ENCODE measurements at places on chromosomes 1 and 21.

DNA sequence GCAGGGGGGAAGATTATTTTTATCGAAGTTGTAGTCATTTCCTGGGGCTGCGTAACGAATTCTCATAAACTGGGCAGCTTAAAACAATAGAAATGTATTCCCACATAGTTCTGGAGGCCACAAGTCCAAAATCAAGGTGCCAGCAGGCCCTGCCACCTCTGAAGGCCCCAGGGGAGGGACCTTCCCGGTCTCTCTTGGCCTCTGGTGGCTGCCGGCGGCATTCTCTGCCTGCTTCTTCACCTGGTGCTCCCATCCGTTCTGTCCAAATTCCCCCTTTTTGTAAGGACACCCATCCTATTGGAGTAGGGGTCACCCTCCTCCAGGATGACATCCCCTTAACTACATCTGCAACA is 92.8 kb downstream of the PDE9A start:
- no peak for DNase-seq

GRCh38 chr1:8951231-8951630 is 5.6 kb downstream of the CA6 start:
- DNase-seq = no peak

DNA sequence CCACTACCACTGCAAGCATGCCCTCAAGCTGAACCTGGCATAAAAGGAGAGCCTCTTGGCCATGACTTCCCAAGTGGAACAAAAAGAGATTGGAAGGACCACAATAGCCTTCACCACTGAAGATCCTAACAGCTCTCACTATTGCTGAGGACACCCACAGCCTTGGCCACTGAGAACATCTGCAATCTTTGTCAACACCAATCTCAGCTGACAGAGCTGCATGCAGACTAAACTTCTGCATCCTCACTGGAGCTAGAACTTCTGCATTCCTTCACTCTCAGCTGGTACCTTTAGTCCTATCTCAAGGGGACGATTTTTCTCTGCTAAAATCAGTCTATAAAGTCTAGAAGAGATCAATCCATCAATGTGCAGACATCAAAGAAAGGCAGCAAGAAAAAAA is 8.3 kb upstream of the FCRL2 start:
- DNase-seq = no peak

DNA sequence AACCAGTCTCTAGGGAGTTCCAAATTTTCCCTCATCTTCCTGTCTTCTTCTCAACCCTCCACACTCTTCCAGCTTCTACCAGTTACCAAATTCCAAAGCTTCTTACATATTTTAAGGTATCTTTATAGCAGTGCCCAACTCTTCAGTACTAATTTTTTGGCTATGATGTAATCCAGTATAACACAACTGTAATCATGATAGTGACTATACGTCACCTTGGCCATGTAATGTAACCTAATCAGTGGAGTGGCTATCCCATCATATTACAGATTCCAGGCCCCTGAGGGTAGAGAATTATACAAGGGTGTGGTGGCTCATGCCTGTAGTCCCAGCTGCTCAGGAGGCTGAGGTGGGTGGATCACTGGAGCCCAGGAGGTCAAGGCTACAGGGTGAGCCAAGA is 143.2 kb downstream of the CLEC20A start:
- DNase-seq = no peak

GRCh38 chr1:152444045-152444444 is 30.0 kb upstream of the CRNN start:
- DNase-seq = no peak

DNA sequence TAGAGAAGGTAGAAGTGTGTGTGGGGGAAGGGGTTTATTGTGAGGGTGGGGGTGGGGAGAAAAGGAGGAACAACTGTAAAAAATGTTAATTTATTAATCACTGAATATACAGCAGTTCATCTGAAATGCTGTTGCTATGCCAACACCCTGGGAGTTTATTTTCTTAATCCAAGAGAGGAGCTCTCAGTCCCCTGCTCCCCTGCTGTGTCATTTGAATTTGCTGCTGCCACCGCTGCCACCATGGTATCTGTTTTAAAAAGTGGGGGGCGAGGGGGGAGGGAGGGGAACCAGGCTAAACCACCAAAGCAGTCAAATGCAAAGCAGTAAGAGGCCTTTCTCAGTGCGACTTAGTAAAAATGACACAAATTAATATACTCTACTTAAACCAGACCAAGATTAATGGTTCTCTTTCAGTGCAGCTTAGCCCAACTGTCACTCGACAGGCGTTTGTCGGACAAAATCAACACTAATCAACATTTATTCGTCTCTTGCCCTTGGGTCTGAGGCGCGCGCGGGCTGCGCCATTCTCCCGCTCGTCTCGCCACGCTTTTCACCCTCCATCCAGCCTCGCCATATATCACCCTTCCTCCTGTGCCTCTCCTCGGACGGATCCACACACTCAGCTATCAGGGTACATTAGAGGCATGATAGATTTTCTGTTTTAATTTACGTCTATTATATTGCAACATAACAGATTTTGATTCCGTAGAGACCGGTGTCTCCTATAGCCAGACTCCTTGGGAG is 76.2 kb downstream of the PBX1 start:
- no peak for DNase-seq

- no peak for DNase-seq
These were observed 280.4 kb downstream of the SETD4 start for GRCh38 chr21:35779690-35780570.

DNA sequence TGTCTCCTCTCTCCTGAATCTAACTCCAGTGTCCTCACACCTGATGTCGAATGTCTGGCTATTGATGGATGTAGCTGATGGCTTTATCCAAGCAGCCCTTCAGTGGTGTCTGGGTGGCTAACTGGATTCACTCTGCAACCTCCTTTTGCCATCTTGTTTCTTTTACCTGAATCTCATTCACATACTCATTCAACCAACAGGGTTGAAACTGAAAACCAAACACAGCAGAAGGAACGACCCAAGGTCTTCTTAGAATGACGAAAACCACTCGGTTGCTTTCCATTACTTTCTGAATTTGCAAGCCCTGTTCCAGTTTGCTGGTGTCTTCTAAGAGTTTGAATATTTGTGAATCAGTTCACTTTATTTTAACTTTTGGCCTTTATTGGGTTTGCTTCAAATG is 424.3 kb upstream of the CXADR start:
- DNase-seq = no peak

- no peak for DNase-seq
These were observed 74.2 kb upstream of the COX20 start for GRCh38 chr1:244761279-244761678.

DNA sequence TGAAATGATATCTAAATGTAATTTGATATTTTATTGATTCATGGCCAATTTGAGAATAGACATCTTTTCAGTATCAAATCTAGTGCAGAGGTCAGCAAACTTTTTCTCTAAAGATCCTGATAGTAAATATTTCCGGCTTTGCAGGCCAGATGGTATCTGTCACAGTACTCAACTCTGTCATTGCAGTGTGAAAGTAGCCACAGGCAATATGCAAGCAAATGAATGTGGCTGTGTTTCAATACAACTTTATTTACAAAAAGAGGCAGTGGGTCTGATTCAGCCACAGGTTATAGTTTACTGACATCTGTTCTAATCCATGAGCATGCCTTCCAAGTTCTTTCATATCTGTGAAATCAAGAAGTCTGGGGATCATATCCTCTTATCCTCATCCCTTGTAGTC is 221.2 kb downstream of the PRDM2 start:
- no peak for DNase-seq

DNA sequence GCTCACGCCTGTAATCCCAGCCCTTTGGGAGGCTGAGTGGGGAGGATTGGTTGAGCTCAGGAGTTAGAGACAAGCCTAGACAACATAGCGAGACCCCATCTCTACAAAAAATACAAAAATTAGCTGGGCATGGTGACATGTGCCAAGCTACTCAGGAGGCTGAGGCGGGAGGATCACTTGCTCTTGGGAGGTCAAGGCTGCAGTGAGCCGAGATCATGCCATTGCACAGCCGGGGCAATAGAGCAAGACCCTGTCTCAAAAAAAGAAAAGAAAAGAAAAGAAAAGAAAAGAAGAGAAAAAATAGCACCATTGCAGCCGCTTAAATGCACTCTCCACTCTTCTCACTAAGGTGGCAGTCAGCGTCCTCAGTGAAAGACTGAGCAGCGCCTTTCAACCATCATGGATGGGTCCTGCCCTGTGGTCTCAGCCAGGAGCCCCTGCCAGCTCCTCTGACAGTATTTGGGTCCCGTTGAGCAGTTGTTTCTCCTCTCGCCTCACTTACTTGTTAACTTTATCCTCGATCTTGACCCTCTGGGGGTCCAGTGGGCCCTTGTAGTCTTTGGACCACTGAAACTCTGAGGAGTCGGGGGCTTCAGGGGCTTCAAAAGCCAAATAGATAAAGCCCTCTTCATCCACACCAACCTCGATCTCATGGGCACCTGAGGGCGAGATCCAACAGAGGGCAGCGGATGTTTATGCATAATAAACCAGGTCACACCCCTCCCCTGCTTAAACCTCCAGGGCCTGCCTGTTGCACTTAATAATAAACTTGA is 36.9 kb downstream of the MYOM3 start:
- DNase-seq = no peak

GRCh38 chr21:45405819-45406762 is 1.1 kb downstream of the COL18A1 start:
- no peak for DNase-seq

Data from activated T-cell treated with anti-CD3 and anti-CD28 coated beads, Interleukin-2, amount 50 U/mL, for 4 hours (primary cell).